HuH-7.5 (cell line): ENCODE measurements at places on chromosomes 3 and 15.

DNA sequence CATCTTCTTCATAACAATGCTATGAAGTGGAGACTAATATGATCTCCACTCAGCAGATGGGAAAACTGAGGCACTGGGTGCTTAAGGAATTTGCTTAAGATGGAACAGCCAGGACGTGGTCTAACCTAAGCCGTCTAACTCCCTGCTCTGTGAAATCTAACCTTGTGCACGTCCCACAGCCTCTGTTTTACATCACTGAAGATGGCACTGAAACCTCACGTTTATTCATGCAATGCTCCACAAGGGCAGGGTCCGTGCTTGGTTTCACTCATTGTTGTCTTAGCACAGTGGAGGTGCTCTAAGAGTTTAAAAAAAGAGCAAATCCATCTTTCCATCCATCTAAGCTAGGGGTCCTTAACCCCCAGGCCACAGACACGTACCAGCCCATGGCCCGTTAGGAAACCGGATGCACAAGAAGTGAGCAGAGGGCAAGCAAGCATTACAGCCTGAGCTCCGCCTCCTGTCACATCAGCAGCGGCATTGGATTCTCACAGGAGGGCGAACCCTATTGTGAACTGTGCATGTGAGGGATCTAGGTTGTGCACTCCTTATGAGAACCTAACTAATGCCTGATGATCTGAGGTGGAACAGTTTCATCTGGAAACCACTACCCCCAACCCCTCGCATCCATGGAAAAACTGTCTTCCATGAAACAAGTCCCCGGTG is 118.0 kb downstream of the FOXP1 start:
- no peak for DNase-seq

GRCh38 chr15:44038755-44039191 is 156.3 kb downstream of the FRMD5 start:
- no peak for DNase-seq

- no peak for DNase-seq
These were observed 44.0 kb downstream of the BFSP2 start for GRCh38 chr3:133443649-133444422.

- DNase-seq = no peak
These were observed 50.5 kb upstream of the UBP1 start for GRCh38 chr3:33490641-33491241.

DNA sequence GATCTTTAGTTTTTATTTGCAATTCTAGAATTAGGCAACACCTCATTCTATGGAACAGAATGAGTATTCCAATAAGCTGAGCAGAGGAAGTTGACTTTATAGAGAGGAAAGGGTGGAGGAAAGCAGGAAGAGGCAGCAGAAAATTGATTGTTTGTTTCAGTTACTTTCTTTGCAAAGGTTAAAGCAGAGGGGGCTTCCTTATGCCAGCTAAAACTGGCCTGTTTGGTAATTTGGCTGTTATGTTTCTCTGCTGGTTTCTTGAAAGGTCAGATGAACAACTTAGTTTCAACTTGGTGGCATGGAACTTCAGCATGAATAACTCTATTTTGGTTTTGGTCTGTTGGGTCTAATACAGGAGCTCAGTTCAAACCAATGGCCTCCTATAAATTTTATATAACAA is 190.9 kb upstream of the IL12A start:
- DNase-seq = no peak

- DNase-seq = no peak
These were observed 35.4 kb upstream of the TCF12 start for GRCh38 chr15:56883088-56883487.

- no peak for DNase-seq
These were observed 123.2 kb upstream of the BNIP2 start for GRCh38 chr15:59812250-59812870.

DNA sequence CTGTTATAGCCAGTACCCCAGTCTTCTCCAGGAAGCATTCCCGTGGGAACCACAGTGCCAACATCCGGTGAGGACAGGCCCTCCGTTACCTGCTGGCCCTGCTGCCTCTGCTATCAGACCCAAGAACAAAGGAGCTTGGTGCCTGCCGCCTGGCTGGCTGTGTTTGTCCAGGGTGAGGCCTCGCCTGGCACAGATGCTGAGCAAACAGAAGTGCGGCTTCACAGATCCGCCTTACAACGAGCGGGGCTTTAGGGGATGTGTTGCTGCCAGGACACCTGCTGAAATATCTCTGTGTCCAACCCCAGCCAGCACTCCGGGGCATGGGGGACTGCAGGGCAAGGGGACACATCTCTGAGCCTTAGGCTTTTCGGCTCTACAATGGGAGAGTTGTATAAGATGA is 2.2 kb upstream of the EPHB3 start:
- no peak for DNase-seq

DNA sequence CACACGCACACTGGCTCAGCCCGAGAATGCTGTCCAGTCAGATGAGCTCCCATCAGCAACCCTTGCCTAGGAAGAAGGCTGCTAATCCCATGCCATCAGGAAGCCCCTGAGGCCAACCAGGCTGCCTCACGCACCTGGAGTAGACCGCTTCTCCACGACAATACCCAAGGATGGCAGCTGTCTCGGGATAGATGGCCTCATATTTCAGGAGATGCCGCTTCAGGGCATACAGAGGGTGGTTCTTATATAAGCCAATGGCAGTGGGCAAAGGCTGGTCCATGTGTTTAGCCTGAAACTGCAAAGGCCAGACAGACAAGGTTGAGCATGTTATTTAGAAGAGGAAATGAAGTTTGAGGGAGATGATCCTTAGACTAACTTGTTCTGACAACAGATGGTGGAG is 22.2 kb downstream of the XPC start:
- no peak for DNase-seq
